Foreskin fibroblast (primary cell): ENCODE measurements at places on chromosomes 13 and 19.

DNA sequence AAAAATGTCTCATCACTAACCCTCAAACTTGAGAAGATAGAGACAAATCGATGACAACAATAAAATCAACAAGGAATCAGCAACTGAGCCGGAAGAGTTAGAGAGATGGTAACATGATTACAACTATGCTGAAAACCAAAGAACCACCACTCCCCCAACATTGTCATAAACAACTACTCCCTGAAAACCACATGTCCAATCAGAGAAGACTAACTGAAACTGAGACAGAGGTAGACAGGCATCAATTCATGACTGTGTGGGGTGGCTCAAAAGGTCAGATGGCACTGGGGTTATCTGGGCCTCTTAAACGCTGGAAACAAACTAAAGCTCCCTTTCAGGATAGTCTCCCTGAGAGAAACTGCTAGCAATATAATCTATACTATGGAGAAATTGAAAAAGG is 488.8 kb downstream of the KCTD12 start:
- no peak for DNase-seq

DNA sequence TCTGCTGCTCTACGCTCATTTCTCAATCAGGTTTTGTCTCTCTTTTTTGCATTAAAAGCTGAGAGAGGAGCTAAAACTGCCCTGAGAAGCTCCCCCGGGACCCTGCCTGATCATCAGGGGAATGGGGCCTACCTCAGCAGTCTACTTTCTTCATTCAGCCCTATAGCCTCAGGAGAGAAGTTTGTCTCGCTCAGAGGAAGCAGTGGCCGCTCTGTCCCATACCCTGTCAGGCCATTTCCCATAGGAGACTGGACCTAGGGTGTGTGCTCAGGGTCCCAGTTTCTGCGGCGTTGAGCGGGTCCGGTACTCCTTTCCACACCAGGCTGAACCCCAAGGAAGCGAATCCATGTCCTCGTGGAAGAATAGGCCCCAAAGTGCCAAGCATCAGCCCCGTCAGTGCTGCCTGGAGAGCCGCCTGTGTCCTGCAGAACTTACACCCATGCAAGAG is 21.7 kb downstream of the UBE2L5 start:
- DNase-seq: no peak

- no peak for DNase-seq
Measured at GRCh38 chr13:113753171-113753570, 5.9 kb upstream of the TMEM255B start.

- DNase-seq: no peak
Measured at GRCh38 chr19:5290336-5291262, 50.0 kb downstream of the PTPRS start.

DNA sequence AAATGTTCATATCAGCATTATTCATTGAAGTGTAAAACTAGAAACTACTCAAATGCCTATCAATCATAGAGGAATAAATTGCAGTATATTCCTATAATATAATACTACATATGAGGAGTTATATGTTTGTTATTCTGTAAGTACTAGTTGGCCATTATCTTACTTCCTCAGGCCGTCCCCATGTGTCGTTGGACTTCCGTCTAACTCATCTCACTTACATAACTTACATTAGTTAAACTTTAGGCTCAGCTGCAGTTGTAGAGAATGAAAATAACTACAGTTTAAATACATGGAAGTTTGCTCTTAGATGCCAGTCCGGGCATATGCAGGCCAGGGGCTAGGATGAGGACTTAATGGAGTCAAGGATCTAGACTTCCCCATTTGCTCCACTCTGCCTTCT is 8.6 kb upstream of the EPSTI1 start:
- no peak for DNase-seq
